Nephron progenitor cell (in vitro differentiated cells): ENCODE measurements at places on chromosomes 2 and 18.

- H3K27me3 ChIP-seq, result peaks cover 78% of the 10 kb centered on the region
- no peak for DNase-seq
- H3K4me3 ChIP-seq, result no peak overlapping the region
- H3K36me3 ChIP-seq, result no peaks in the 10 kb centered on the region
- peaks cover 28% of the 10 kb centered on the region for H3K4me1 ChIP-seq
Measured at GRCh38 chr2:110113961-110114591, 1.5 kb downstream of the MALL start.

DNA sequence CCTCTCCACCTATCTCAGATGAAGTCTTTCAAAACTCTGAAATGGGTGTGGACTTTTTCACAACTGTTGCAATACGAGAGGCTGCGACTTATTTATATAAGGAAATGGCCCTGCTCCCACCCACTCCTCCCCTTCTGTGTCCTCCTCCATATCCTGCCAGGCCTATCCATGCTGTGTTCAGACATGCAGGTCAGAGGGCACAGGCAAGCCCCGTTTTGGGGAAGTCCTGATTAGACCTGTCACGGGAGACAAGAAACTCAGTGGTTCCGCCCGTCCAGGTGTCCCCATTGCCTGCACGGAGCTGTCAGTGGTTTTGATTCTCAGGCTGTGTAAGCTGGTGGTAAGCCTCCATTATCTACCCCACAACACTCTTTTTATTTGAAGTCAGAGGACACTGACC, 99.6 kb upstream of the MGAT5 start:
- no peaks in the 10 kb centered on the region for H3K27me3 ChIP-seq
- H3K27ac ChIP-seq, result peak overlapping the region; percentile 66
- peaks cover 44% of the 10 kb centered on the region for H3K4me1 ChIP-seq
- no peak overlapping the region for H3K4me3 ChIP-seq
- peaks cover 51% of the 10 kb centered on the region for H3K36me3 ChIP-seq

- H3K4me1 ChIP-seq, result peaks cover 21% of the 10 kb centered on the region
- no peak overlapping the region for H3K4me3 ChIP-seq
- DNase-seq, result no peak
Measured at GRCh38 chr2:107530046-107530445, 296.6 kb upstream of the RGPD4 start.

GRCh38 chr18:41073372-41073954, 881.6 kb upstream of the PIK3C3 start:
- H3K27ac ChIP-seq, result no peak overlapping the region
- DNase-seq, result no peak
- H3K4me1 ChIP-seq, result peaks cover 13% of the 10 kb centered on the region
- no peaks in the 10 kb centered on the region for H3K27me3 ChIP-seq
- no peaks in the 10 kb centered on the region for H3K36me3 ChIP-seq

- no peak overlapping the region for H3K4me3 ChIP-seq
- H3K27ac ChIP-seq, result peak overlapping the region; percentile 73
Measured at GRCh38 chr18:59835605-59836379, 64.0 kb upstream of the PMAIP1 start.

DNA sequence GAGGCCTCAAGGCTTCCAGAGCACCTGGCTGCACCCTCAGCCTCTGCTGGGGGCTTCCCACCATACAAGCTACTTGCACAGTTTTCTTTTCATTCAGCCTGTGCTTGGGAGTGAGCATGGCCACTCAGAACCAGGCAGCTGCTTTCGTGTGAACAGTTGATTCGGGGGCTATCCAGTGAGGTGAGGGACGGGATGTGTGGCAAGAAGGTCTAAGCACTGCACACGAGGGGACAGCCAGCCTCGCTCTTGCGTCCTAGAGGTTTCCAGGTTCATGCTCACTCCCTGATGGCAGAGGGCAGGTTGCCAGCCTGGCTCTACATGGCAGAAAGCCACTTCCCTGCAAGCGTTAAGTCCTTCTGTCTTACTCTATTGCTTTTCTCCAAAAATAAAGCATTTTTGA, 146.2 kb downstream of the MBP start:
- DNase-seq, result no peak
- H3K27ac ChIP-seq, result no peak overlapping the region

DNA sequence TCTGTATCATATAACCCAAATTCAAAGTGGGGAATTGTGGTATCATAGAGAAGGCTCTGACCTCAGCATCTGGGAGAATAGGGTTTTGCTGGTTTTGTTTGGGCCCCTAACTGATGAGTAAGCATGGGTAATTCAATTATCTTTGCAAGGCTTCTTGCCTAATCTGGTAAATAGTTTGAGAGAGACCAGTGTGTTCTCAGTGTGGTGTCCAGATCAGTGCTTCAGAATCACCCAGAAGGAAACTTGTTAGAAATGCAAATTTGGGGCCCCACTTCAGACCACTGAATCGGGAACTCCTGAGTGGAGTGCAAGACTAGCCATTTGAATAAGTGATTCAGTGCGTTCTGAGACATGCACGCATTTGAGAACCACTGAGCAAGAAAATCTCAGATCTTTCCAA, 282.7 kb downstream of the EPHA4 start:
- no peak overlapping the region for H3K4me3 ChIP-seq
- H3K4me1 ChIP-seq, result peaks cover 18% of the 10 kb centered on the region
- no peak overlapping the region for H3K27ac ChIP-seq
- no peaks in the 10 kb centered on the region for H3K27me3 ChIP-seq
- no peak for DNase-seq

DNA sequence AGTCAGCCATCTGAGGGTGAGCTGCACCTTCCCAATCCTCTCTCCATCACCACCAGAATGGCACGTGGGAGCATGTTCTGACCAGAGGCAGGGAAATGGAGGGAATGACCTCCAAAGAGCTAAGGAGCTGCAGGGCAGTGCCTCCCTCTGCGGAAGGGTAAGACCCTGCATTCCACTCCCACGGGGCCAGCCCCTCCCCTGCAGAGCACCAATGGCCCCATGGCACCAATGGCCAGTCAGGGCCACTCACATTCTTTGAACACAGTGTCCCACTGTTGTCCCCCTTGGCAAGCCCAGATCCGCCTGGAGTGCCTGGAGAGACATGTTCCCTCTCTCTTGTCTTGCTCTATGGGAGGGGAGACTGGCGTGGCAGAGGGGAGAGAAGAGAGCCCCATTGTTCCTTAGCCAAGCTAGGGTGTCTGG, 164.4 kb downstream of the TNS1 start:
- DNase-seq, result no peak
- no peak overlapping the region for H3K4me3 ChIP-seq
- H3K27ac ChIP-seq, result peak overlapping the region; percentile 46
- peaks cover 15% of the 10 kb centered on the region for H3K36me3 ChIP-seq

- peaks cover 8% of the 10 kb centered on the region for H3K36me3 ChIP-seq
- H3K27me3 ChIP-seq, result peaks cover 8% of the 10 kb centered on the region
- H3K27ac ChIP-seq, result no peak overlapping the region
- no peak for DNase-seq
Measured at GRCh38 chr18:57579934-57580333, 6.6 kb downstream of the FECH start.

GRCh38 chr18:23842305-23842704, 153.1 kb downstream of the LAMA3 start:
- DNase-seq, result no peak
- peaks cover 11% of the 10 kb centered on the region for H3K4me1 ChIP-seq
- peaks cover 9% of the 10 kb centered on the region for H3K27me3 ChIP-seq
- no peak overlapping the region for H3K27ac ChIP-seq
- H3K36me3 ChIP-seq, result no peaks in the 10 kb centered on the region
- H3K4me3 ChIP-seq, result no peak overlapping the region

- no peak overlapping the region for H3K4me3 ChIP-seq
- no peak overlapping the region for H3K27ac ChIP-seq
- peaks cover 19% of the 10 kb centered on the region for H3K36me3 ChIP-seq
- H3K27me3 ChIP-seq, result no peaks in the 10 kb centered on the region
- no peak for DNase-seq
Measured at GRCh38 chr2:28002181-28002580, 111.7 kb downstream of the BABAM2 start.

DNA sequence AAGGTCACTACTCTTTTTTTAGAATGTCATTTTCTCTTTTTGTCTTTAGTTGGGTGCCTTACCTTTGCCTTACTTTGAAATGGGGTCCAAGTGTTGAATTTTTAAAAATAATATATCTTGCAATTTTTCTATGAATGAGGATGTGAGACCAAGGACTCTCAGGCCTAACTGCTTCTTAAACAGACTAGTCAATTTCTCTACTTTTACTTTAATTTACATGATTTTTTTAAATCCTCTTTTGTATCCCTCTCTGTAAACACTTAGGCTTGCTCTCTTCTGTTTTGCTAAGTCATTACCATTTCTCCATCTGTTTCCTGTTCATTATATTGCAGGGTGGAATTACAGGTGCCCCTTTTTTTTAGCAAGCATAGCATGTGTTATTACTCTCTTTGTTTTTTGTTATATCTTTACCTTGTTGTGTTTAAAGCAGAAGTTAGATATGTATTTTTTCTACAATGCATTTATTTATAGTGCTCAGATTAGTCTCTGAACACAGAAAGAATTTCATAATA, 261.8 kb downstream of the SPAG16 start:
- no peaks in the 10 kb centered on the region for H3K36me3 ChIP-seq
- H3K27me3 ChIP-seq, result peaks cover 10% of the 10 kb centered on the region
- H3K4me1 ChIP-seq, result no peaks in the 10 kb centered on the region
- DNase-seq, result no peak

DNA sequence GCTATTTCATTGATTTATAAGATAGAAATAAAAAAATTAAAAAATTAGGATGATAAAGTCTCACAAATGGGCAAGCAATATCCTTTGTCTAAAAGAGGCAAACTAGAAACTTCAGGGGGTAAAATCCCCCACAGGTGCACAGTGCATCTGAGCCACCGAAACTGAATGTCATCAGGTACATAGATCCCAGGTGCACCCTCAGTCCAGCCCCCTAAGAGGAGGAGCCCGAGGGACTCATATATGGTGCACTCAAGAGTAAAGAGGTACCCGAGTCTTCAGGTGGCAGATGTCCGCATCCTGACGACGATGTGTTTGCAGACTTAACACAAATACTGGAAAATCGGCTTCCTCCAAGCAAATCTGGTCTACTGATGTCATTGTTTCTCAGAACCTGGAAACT, 11.3 kb downstream of the QPCT start:
- H3K27me3 ChIP-seq, result peaks cover 19% of the 10 kb centered on the region
- H3K36me3 ChIP-seq, result no peaks in the 10 kb centered on the region
- H3K4me3 ChIP-seq, result no peak overlapping the region
- DNase-seq, result no peak
- peaks cover 2% of the 10 kb centered on the region for H3K4me1 ChIP-seq

- H3K27me3 ChIP-seq, result peaks cover 9% of the 10 kb centered on the region
- no peaks in the 10 kb centered on the region for H3K36me3 ChIP-seq
- no peak for DNase-seq
- no peak overlapping the region for H3K4me3 ChIP-seq
Measured at GRCh38 chr2:151922845-151923666, 94.8 kb upstream of the ARL5A start.

DNA sequence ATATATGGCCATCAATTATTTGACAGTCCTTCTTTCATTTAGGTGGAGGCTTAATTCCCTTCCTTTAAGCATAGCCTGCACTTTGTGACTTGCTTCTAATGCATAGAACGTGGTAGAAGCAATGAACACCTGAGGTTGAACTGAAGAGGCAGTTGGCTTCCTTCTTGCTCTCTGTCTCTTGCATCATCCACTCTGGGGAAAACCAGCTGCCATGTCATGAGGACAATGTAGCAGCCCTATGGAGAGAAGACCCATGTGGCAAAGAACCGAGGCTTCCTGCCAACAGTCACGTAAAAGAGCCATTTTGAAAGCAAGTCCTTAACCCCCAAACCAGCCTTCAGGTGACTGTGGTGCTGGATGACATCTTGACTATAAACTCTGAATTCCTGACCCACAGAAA, 46.8 kb downstream of the ATOH8 start:
- peaks cover 23% of the 10 kb centered on the region for H3K4me1 ChIP-seq
- DNase-seq, result no peak
- H3K36me3 ChIP-seq, result no peaks in the 10 kb centered on the region
- no peak overlapping the region for H3K27ac ChIP-seq
- H3K4me3 ChIP-seq, result no peak overlapping the region

- DNase-seq, result no peak
- H3K27me3 ChIP-seq, result peaks cover 2% of the 10 kb centered on the region
- no peaks in the 10 kb centered on the region for H3K4me1 ChIP-seq
- H3K4me3 ChIP-seq, result no peak overlapping the region
- no peak overlapping the region for H3K27ac ChIP-seq
Measured at GRCh38 chr2:105274046-105274445, 32.5 kb downstream of the GPR45 start.

DNA sequence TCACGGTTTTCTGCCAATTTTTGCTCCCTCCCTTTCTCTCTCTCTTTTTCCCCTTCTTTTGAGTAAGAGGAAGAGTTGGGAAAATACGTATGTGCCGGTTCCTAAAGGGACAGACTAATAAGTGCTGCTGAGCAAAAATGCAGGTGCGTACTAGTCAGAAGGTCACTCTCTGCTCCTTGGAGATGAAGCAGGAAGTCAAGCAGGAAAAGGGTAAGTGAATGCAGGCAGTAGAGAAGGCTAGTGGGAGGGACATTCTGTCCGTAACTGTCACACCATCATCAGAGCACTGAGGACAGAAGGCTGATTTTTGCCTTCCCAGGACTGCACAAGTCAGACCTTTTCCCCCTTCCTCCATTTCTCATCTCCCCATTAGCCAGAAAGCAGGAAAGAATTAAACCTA, 105.7 kb downstream of the CDH2 start:
- no peak overlapping the region for H3K4me3 ChIP-seq
- no peak for DNase-seq
- peaks cover 29% of the 10 kb centered on the region for H3K36me3 ChIP-seq

GRCh38 chr2:140353541-140353940, 1573.4 kb upstream of the NXPH2 start:
- H3K27ac ChIP-seq, result no peak overlapping the region
- H3K4me1 ChIP-seq, result no peaks in the 10 kb centered on the region
- no peaks in the 10 kb centered on the region for H3K27me3 ChIP-seq
- no peak overlapping the region for H3K4me3 ChIP-seq
- no peaks in the 10 kb centered on the region for H3K36me3 ChIP-seq
- DNase-seq, result no peak

DNA sequence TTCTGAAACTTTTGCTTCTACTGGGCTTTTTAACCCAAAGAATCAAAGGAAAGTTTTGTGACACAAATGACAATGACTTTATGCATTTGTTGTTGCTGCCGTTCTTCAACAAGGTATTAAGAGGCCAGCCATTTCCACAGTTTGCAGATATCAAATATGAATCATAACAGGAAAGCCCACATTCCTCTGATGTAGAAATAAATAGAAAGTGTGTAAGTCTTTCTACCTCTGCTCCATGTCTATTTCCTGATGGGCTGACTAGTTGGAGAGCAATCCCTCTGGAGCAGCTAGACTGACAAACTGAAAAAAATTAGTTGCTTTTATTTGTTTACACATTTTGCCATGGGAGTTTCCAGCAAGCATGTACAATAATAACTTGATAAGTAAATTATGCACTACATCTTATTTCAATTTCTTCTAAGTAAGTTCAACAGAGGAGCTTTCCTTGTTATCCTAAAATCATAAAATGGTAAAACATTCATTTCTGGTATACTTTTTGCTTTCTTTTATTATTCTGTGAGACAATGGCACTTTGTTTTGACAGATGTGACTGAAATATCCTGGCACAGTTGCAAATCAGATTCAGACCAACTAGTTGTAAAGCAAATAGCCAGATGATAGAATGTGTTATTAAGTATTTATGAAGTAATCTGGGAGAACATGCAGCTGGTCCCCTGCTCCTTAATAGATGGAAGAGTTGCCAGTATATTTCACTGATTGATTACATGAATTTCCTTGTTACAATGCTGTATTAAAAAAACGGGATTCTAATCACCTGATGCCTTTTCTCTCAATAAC, 266.7 kb downstream of the METTL4 start:
- no peak overlapping the region for H3K4me3 ChIP-seq
- H3K27me3 ChIP-seq, result no peaks in the 10 kb centered on the region
- peaks cover 8% of the 10 kb centered on the region for H3K4me1 ChIP-seq
- no peak overlapping the region for H3K27ac ChIP-seq
- no peaks in the 10 kb centered on the region for H3K36me3 ChIP-seq
